Activated naive CD4-positive, alpha-beta T cell (primary cell): ENCODE measurements at places on chromosomes 1 and 21.

DNA sequence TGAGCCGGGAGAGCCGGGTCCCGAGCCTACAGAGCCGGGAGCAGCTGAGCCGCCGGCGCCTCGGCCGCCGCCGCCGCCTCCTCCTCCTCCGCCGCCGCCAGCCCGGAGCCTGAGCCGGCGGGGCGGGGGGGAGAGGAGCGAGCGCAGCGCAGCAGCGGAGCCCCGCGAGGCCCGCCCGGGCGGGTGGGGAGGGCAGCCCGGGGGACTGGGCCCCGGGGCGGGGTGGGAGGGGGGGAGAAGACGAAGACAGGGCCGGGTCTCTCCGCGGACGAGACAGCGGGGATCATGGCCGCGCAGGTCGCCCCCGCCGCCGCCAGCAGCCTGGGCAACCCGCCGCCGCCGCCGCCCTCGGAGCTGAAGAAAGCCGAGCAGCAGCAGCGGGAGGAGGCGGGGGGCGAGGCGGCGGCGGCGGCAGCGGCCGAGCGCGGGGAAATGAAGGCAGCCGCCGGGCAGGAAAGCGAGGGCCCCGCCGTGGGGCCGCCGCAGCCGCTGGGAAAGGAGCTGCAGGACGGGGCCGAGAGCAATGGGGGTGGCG, 371 bp downstream of the ARID1A start:
- peak; percentile 60 for DNase-seq

DNA sequence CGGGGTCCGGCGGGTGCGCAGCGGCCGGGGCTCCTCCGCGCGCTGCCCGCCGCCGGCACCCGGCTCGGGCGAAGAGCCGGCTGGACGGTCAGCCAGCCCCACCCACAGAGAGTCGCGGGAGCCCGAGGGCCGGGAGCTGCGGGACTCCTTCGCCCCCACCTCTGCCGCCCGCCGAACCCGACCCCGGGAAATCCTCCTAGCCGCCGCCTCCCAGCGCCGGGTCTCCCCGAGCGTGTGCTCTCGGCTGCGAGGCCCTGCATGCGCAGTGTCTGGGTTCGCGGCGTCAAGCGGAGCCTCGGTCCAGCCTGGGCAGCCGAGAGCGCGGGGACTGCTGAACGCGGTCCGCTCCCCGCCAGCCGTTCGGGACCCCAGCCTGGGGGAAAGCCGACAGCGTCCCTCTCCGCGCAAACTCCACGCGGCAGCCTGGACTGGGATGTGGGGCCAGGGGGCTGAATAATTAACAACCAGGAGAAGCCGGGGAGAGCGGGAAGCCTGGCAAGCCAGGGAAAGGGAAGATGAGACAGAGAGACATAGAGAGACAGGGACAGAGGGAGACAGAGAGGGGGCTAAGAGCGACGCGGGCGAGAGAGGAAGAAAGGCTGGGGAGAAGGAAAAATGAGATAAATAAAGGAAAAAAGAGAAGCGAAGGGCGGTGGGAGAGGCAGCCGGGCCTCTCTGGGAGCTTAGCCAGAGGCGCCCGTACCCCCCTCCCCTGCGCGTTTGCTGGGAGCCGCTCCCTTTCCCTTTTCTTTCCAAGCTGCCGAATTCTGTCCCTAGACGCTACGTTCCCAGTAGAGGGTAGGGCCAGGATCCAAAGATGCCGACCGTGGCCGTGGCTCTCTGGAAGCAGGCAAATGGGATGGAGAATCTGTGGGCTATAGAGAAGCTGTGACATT, 64.2 kb downstream of the MEF2D start:
- DNase-seq = no peak

DNA sequence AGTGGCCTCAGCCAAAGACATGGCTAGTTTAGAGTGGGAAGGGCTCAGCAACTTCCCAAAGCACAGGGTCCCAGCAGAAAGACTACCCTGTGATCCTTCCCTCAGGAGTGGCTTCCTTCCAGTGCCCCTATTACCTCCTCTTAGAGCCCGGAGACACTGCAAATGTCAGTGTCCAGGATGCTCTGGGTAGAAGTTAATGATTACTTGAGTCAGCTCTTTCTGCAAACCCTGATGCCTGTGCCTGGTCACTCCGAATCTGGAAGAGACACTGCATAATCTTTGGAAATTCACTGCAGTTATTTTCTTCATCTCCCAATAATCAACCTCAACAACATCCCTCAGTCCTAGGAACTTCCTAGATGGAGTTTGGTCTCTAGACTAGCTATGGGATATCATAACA, 27.2 kb upstream of the MGST3 start:
- no peak for DNase-seq

GRCh38 chr1:101130673-101131072, 105.1 kb upstream of the DPH5 start:
- DNase-seq = no peak

- DNase-seq = no peak
These were observed 1.1 kb downstream of the PSRC1 start for GRCh38 chr1:109281680-109282496.

- DNase-seq = no peak
These were observed 94.4 kb downstream of the BARHL2 start for GRCh38 chr1:90622666-90623065.

- DNase-seq = no peak
These were observed 163.8 kb downstream of the ZSCAN20 start for GRCh38 chr1:33636209-33636608.

GRCh38 chr1:119953266-119953998, 57.1 kb upstream of the ADAM30 start:
- DNase-seq = no peak

- DNase-seq = no peak
These were observed 63.0 kb downstream of the RABGAP1L start for GRCh38 chr1:174222166-174222949.

DNA sequence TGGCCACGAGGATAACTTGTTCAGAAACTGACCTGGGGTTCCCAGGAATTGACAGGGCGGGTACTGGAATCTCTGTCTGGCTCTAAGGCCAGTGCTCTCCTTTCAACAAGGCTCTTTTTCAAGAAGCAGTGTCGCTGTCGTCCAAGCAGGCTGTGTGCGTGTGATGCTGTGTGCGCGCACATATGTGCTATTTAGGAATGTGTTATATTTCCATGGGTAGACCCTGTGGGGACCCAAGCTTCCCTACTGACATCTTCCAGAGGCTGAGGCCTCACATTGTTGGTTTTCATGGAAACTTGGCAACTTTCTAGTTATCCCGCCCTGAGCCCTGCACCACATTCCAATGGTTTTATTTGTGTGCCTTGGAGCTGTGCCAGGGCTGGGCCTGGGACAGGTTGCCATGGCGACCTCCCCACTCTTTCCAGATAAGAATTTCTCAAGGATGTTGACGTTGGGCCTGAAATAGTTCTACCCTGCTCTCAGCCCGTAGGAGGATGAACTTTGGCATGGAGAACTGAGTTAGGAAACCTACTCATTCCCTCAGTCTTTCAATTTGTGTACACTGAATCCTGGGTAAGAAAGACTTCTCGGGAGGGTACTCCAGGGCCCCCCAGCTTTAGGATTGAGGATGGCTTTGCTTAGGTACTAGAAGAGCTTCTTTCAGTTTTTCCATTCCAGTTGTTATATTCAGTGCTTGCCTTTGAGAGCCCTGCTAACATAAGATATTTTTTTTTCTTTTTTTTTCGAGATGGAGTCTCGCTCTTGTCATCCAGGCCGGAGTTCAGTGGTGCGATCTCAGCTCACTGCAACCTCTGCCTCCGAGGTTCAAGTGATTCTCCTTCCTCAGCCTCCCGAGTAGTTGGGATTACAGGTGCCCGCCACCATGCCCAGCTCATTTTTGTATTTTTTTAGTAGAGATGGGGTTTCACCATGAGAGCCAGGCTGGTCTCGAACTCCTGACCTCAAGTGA, 38.8 kb upstream of the SRSF10 start:
- no peak for DNase-seq

DNA sequence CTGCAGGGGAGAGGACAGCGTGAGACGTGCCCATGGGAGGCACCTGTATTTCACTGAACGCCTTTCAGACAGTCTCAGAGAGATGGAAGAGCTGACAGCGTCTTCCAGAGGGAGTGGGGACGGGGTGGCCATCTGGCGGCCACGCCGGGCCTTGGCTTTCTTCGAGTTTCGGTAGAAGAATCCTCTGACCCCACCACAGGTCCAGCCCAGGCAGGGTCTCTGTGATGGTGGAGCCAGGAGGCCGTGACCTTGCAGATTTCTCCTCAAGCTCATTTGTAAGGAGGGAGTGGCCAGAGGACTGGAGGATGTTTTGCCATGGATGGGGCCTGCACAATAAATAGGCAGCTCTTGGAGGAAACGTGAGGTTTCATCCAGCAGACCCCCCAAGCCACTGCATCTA, 47.6 kb upstream of the ADARB1 start:
- no peak for DNase-seq

- DNase-seq = peak; percentile 29
These were observed 437 bp upstream of the HSPG2 start for GRCh38 chr1:21937372-21938121.

DNA sequence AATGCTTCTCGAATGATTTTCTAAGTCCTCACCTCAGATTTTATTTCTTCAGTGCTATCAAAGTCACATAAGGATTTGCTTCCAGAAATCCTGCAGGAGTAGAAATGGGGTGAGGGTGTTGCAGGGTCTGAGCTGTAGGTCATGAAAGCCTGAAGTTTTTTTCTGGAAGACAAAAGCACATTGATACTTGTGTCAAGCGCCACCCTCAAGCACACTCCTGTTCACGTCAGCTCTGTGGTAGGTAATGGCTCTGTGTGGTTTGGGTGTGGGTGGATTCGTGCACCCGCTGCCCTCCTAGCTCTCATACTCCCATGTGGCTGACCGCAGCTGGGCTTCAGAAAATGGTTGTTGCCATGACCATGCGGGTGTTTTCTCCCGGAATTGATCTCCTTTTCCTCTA, 39.9 kb downstream of the AKNAD1 start:
- no peak for DNase-seq

GRCh38 chr1:83574791-83575190, 424.1 kb downstream of the TTLL7 start:
- DNase-seq = no peak

GRCh38 chr1:96695954-96696353, 25.6 kb upstream of the PTBP2 start:
- no peak for DNase-seq

GRCh38 chr1:57353654-57354053, 70.2 kb downstream of the DAB1 start:
- no peak for DNase-seq

DNA sequence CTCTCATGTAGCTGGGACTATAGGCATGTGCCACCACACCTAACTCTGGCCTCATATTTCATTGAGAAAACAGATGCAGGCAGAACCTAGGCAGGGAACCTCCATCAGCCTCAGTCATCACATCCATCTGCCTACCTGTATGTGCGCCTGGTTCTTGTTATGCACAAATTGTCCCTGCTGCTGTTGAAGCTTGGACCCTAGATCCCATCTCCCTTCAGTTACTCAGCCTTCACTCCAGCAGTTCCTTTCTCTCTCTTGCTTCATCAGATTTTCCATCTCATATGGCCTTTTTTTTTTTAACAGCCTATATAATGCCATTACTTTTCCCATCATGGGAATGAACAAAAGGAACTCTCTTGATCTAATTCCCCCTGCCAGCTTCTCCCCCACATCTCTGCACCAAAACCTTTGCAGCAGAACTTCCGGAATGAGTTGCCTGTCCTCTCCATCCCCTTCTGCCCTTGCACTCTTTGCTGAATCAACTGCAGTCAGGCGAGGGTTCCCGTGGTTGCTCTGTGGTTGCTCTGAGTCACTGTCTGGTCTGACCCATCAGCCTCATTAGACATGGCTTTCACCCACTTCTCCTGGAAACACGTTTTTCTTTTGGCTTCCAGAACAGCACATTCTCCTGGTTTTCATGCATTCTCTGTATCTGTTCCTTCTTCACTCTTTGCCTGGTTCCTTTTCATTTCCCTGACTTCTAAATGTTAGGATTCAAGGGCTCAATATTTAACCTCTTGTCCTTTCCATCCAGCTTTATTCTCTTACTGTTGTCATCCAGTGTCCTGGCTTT, 41.5 kb downstream of the UBE4B start:
- DNase-seq = no peak

- DNase-seq = no peak
These were observed 1531.6 kb upstream of the TPTE start for GRCh38 chr21:8989721-8990325.

DNA sequence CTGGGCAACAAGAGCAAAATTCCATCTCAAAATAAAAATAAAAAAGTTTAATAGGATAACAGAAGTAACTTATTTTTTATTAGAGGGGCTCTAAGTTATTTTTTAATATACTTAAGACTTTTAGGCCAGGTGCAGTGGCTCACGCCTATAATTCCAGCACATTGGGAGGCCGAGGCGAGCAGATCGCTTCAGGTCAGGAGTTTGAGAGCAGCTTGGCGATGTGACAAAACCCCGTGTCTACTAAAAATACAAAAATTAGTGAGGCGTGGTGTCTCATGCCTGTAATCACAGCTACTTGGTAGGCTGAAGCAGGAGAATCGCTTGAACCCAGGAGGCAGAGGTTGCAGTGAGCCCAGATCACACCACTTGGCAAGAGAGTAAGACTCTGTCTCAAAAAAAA, 180.5 kb upstream of the NR5A2 start:
- DNase-seq = no peak

GRCh38 chr1:86913399-86913895, 479 bp downstream of the SELENOF start:
- no peak for DNase-seq

GRCh38 chr1:225440380-225441221, 12.8 kb upstream of the LBR start:
- DNase-seq = no peak

- no peak for DNase-seq
These were observed 72.5 kb upstream of the MORC3 start for GRCh38 chr21:36247316-36248010.

DNA sequence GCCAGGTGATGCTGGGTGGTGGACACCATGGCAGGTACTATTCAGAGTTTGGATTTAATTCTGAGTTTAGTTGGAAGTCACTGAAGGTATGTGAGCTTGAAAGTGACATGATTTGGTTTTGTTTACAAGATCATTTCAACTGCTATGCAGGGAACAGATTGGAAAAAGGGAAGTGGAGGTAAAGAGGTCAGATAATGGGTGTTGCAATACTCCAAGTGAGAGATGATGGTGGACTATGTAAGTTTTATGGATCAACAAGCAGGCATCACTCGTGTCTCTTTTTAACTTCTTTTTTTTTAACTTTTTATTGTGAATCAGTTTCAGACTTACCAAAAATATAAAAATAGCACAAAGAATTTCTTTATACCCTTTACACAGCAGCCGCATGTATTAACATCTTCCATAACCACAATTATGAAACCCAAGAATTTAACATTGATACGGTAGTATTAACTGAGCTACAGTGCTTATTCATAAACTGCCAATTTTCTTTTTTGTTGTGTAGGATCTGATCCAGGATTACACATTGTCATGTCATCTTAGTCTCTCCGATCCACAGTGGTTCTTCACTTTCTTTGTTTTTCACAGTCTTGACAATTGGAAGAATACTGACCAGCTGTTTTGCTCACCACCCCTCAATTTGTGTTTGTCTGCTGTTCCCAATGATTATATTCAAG, 24.9 kb upstream of the NHLH2 start:
- DNase-seq = no peak

- DNase-seq = no peak
These were observed 37.9 kb downstream of the CRB1 start for GRCh38 chr1:197305925-197306324.

- DNase-seq = no peak
These were observed 127.7 kb upstream of the ZBTB40 start for GRCh38 chr1:22323846-22324504.
